LHCN-M2 (cell line): ENCODE measurements at places on chromosomes 11 and 22. TPM values are rescaled to one million over a fixed set of nuclear protein-coding genes. Genes with fewer than 3 reads are reported as not detected.

Gene SEC14L3
- total RNA-seq: not detected in 2 replicates

Gene C11orf42
- not detected in 2 replicates for total RNA-seq

Gene CRACR2B
- total RNA-seq: 0.40 and 1.3 TPM in 2 replicates

- DNase-seq: no peak
These were observed 424.1 kb upstream of the TENM4 start for GRCh38 chr11:79864882-79865281.

DNA sequence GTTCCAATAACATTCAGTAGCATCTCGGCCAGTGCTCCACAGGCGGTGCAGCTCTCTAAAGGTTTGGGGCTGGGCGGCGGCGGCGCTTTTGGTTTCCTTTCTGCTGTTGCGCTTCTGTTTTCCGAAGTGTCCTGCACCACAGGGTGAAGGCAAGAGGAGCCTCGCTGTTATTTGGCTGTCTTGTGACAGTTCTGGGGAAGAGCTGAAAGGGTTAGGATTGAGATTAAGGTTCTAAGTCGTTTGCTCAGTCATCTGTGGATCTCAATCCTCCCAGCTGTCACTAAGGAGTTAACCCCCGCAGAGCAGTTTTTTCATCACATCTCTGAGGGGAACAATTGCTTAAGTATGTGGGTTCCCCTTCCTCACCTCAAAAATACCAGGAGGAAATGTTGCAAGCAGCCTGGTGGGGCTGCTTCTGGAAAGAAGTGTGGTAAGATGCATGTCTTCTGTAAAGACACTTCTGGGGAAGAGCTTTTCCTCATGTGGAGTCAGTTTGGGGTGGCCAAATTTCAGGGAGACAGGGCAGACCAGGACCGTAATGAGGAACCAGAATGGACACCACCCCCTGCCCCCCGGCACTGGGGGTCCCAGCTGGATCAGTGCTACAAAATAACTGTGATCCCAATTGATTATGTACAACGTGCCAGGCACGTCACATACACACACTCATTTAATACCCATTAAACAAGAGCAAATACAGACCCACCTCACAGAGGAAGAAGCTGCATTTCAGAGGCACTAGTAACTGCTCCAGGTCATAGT, 14.2 kb downstream of the TMEM121B start:
- no peak for DNase-seq

GRCh38 chr11:115349335-115350017, 154.7 kb downstream of the CADM1 start:
- no peak for DNase-seq

DNA sequence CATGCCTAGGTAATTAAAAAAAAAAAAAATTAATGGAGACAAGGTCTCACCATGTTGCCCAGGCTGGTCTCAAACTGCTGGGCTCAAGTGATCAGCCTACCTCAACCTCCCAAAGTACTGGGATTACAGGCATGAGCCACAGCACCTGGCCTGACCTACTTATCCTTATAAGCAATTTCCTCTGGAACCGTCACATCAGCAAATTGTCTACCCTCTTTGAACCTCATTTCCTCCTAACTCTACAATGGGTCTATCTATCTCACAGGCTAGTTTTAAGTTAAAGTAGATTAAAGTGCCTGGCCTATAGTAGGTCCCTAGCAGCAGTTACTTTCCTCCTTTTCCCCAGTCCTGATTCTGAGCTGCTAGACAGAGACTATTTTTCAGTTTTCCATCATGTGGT, 43.5 kb downstream of the THAP12 start:
- no peak for DNase-seq

GRCh38 chr11:57513452-57513795, 2.1 kb downstream of the SLC43A1 start:
- DNase-seq: no peak

GRCh38 chr11:134664447-134665187, 252.6 kb upstream of the B3GAT1 start:
- DNase-seq: no peak
